Vein endothelial cell (primary cell): ENCODE measurements at places on chromosomes 3 and 15. TPM values are rescaled to one million over a fixed set of nuclear protein-coding genes. Genes with fewer than 3 reads are reported as not detected.

The MGLL gene
- total RNA-seq = 67.6 and 80.3 TPM in 2 replicates

The DUOX2 gene
- total RNA-seq = not detected in 2 replicates

The PDHB gene
- 45.7 and 49.7 TPM in 2 replicates for total RNA-seq

The LRRC3B gene
- total RNA-seq = not detected in 2 replicates

The ISLR gene
- under 0.01 and 0.76 TPM in 2 replicates for total RNA-seq

The GXYLT2 gene
- 1.1 and 2.3 TPM in 2 replicates for total RNA-seq
